ENCODE measurements at places on chromosomes 3 and 15.
A peak's percentile ranks its signal among the peaks of the same experiment; 100 is the strongest.

DNA sequence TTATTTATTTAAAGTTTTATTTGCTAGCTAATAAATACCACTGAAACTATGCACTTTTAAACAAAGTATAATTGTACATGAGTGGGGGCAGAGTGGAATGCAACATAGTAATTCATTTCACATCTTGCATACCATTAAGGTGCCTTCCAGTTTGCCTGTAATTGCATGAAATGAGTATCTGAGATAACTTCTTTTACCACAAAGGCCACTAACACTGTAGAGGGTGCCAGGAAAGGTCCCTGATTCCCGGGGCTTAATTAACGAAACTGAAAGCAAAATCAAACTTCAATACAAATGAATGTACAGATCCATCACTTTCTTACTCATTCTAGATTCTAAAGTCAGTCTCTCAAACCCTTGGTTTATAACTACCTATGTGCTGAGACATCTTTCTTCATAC lies 2.1 kb downstream of the CD47 start:
- peak; percentile 42 for DNase-seq

DNA sequence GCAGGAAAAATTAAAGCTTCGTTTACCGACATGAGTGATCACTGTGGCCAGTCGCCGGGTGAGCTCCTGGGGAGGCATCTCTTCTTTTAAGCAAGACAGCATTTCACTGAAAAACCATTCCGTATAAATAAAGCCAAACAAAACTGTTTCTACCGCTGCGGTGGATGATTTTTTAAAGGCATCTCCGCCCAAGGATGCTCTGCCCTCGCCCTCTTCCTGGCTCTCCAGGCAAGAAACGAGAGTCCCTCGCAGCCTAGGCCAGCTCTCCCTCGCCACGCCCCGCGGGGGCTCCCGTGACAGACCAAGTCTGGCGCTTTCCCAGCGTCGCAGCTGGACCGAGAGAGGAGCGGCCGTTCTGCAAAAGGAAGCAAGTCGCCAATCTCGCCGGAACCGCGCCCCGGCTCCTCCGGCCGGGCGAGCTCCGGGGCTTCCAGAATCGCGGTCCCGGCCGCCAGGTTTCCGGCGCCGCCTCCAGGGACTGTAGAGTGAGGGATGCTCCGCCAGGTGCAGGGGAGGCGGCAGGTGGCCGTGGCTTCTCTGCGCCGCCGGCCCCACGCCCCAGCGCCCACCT lies 458 bp downstream of the MCF2L2 start:
- peak; percentile 63 for DNase-seq

- no peak for DNase-seq
These were observed 20.5 kb upstream of the ABHD2 start for GRCh38 chr15:89067751-89068150.

GRCh38 chr15:47409038-47409437 lies 308.3 kb upstream of the SEMA6D start:
- DNase-seq: peak; percentile 15

DNA sequence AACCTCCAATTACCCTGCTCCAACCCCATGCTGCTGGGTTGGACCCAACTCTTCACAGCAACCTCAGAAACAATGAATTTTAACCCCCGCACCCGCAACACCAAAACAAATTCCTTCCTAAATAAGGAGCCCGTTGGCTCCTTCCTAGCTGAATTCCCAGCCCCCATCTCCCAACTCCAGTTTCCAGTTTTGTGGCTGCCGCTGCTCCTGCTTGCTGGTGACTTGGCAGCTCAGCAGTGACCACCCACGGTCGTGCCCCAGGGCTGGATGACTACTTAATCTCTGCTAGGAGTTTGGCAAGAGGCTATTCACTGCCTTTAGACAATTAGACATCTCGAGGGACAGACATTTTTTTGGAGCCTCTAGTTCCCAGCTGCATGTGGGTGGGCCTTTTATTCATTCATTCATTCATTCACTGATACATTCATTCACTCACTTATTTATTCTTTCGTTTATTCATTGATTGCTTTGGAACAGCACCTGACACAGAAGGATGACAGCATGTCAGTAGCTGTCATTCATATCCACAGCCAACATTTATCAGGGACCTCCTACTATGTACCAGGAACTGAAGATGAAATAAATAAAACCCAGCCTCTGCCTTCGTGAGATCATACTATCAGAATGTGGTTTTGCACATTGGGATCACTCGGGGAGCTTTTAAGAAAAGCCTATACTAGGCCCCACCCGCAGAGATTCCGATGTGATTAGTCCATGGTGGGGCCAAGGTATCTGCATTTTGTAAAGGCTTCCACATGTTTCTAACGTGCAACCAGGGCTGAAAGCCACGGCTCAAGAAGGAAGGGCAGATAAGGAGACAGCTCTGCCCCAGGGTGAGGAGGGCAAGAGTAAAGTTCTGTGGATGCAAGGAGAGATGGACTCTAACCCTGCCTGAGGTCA lies 256.5 kb downstream of the SHQ1 start:
- no peak for DNase-seq

Measured in pons (tissue), 1 donor.